ENCODE measurements at places on chromosomes 13 and 19.
A peak's percentile ranks its signal among the peaks of the same experiment; 100 is the strongest.

DNA sequence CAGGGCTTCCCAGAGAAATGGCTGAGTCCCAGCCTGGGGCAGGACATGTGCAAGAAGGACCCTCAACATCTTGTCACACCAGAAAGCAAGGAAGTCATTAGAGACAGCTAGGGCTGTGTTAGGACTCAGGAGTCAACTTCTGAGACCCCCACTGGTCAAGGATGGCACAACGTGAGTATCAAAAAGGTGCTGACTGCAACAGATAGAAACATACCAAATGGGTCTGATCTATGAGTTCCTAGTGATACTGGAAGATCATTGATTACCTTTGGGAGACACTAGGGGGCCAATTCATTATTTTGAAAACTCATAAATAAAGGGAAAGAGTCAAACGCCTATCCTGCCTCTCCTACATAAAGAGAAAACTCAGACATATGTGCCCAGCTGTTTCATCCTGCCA is 73.5 kb upstream of the GJB6 start:
- DNase-seq: no peak

DNA sequence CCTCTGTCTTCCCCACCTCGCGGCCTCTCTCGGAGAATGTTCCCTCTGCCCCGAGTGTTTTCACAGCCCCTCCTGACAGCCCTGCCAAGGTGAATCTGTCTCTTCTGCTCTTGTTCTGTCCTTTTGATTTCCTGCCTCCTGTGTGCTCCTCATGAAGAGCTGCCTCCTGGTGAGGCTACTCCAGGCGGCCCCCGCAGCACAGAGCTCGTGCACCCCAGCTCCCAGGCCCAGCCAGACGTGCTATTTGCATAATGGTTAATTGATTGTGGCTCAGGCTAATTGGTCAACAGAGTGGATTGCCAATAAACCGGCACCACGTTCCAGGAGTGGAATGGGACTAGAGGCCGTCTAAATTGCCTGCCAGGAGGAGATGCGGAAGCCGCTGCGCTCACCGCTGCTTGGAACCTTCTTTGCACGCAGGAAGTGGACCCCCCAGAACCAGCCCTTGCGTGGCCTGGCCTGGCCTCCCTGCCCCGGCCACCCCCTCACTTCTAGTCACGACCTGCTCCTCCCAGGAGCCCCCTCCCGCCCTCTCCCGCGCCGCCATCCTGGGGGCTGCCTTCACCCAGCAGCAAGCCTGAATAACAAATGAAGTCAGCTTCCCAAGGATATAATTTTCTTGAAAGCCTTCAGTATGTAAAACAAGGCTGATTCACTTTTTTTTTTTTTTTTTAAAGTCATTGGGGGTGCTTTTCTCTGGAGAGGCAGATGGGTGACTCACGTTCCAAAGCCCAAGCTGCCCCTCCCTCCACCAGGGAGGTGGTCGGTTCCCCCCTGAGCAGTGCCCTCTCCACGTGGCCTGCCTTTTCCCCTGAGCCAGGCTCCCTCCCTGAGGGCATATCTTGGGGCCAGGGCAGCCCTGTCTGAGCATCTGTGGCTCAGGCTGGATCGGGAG is 144.0 kb downstream of the KDM4B start:
- no peak for DNase-seq

DNA sequence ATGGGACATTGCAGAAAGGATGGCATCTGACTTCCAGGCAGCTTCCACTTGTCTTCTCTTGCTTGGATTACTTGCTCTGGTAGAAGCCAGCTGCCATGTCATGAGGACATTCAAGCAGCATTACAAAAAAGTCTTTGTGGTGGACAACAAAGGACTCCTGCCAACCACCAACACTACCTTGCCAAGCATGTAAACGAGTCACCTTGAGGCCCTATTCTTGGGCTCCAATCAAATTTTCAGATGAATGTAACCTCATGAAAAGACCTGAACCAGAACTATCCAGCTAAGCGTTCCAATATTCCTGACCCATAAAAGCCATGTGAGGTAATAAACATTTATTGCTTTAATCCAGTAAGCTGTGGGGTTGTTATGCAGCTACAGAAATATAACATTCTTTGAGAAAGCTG is 12.5 kb downstream of the PROSER1 start:
- DNase-seq: no peak

DNA sequence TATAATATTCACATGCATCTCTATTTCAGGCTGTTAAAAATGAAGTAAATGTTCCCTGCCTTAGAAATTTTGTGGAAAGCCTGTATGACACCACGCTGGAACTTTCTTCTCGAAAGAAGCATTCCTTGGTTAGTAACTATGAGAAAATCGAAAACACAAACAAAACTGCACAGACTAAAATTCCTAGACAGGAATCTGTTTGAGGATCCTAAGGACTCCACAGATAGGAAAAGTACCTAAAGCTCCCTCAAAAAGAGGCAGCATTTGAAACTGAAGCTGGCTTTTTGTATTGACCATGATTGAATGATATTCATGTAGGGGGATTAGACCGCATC is 103.4 kb downstream of the FRY start:
- DNase-seq: no peak

DNA sequence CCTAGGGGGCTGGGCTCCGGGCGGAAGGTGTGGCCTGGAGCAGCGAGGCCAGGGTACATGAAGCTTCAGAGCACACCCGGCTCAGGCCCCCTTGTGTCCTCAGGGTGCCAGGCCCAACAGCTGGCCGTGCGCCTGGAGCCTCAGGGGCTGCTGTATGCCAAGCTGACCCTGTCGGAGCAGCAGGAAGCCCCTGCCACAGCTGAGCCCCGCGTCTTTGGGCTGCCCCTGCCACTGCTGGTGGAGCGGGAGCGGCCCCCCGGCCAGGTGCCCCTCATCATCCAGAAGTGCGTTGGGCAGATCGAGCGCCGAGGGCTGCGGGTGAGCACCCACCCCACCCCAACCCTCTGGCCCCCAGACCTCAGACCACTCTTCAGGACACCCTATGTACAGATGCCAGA is 3.2 kb downstream of the SYDE1 start:
- no peak for DNase-seq

GRCh38 chr13:27171827-27172494 is 350 bp upstream of the USP12 start:
- DNase-seq: peak; percentile 90

GRCh38 chr13:105474983-105475610 is 1060.4 kb downstream of the EFNB2 start:
- no peak for DNase-seq

GRCh38 chr19:45692187-45693105 is at the start of gene QPCTL:
TSS of gene QPCTL (plus strand) at chr19:45692666. CDS start at chr19:45692704, 38 bp downstream.
- peak; percentile 87 for DNase-seq

- DNase-seq: no peak
Measured at GRCh38 chr13:48424212-48424611, 11.3 kb upstream of the LPAR6 start.

DNA sequence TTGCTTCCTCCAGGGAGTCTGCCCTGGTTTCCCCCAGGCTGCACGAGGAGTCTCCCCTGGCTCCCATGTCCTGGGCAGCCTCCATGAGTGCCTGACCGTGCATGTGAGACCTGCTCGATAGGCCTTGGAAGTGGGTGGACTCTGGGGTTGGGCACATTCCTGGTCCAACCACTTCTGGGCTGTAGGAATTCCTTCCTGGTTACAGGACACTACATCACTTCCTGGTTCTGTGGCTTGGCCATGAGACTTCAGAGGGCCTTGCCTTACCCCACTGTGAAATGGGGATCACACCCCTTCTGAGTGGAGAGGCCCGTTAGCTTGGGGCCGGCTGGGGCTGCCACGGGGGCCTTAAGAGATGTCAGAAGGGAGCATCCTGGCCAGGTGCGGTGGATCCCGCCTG is 4.0 kb upstream of the ZNF628 start:
- no peak for DNase-seq

DNA sequence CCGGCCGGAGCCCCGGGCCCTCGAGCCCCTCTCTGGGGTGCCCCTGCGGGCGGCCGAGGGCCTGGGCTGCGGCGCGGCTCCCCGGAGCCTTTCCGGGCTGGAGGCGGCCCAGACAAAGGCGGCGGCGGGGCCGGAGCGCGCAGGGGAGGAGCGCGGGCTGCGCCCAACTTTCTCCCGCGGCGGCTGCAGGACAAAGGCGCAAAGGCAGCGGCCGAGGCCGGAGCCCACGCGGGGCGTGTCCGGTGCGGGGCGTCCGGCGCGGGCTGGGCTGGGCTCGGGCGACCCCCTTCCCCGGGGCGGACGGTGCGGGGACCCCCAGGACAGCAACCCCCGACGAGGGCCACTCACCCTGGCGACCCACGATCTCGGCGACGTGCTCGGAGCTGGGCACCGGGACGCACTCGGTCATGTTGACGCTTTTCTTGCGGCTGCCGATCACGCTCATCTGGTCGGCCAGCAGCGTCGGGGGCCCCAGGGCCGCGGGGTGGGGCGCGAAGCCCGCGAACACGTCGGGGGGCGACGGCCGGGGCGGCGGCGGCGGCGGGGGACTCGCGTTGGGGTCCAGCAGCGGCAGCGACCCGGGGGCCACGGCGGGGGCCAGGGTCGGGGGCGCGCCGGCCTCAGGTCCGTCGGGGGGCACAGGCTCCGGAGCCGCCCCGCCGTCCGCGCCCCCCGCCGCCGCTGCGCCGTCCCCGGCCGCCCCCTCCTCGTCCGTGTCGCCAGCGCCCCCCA is 843 bp downstream of the MEX3D start:
- no peak for DNase-seq

DNA sequence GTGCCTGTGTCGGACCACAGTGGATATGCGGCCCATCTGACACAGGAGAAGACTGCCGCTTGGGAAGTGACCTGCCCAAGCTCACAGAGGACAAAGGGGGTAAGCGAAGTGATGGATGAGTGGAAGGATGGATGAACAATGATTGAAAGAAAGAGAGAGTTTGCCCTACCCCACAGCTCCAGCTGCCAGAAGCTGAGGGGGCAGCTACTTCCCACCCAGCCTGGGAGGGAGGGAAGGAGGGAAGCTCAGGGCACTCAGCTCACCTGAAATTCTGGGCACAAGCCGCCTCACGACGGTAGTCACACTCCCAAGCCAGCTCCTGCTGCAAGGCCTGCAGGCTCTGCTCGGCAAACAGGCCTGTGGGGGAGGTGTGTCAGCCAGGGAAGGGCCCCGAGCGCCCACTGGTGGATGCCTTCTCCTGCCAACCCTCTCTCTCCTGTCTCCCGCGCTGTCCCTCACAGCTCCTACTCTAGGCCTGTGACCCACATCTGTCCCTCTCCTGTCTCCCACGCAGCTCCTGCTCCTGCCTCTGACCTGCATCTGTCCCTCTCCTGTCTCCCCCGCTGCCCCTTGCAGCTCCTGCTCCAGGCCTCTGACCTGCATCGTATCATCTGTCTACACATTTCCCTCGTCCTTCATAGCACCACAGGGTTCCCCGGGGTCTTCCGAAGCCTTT is 12.0 kb upstream of the NUMBL start:
- DNase-seq: no peak

DNA sequence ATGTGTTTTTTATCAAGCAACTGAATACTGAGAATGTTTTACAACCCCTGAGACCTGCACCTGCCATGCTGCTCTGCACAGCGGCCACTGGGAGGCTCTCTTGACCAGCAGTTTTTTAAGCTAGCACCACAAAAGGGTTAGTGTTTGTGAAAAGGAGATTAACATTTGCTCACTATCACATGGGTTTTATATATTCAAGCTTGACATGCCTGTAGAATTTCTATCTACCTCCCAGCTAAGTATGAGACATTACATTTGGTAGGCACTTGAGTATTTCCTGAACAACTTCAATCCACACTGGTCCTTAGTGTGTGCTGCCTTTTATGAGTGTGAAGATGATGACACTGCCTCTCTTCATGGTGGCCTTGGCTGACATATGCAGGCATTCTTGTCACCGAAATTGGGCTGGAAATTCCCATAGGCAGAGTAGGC is 1238.9 kb downstream of the UQCRFS1 start:
- no peak for DNase-seq

- no peak for DNase-seq
Measured at GRCh38 chr13:85419611-85420010, 379.6 kb downstream of the SLITRK6 start.

DNA sequence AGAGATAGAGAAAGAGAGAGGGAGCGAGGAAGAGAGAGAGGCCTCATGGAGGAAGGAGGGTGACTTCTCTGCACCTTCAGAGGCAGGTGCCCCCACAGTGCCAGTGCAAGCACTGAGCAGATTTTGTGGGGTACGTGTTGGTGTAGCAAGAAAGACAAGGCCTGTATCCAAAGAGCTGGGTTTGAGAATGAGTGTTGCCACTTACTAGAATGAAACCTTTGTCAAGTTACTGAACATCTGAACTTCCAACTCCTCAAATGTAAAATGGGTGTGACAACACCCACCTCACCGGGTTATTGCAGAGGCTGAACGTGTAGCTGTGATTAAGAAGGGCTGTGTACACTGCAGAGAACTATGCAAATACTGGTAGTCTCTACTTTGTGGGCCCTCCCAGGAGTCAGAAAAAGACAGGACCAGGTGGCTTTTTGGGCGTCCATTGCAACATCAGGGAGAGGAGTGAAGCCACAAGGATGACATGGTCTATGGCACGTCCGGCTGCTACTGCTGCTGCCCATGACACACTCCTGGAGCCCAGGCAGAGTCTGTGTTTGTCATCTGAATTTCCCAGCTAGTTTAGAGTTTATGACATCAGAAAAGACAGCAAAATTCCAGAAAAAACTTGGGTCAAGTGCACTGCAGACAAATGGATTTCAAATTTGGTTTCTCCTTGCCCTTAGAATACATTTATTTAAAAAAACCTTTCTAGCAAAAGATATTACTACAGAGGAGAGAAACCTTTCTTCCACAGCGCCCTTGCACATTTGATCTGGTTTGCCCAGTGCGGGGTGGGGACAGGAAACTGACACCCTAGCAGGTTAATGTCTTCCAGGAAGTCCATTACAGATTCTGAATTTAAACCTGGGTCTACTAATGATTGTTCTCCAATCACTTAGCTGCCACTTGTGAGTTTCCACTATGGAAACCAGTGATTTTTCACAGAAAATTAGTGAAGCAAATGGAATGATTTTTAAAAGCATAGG is 54.0 kb upstream of the ATP12A start:
- no peak for DNase-seq

GRCh38 chr13:53129864-53130393 is 101.3 kb downstream of the OLFM4 start:
- no peak for DNase-seq

DNA sequence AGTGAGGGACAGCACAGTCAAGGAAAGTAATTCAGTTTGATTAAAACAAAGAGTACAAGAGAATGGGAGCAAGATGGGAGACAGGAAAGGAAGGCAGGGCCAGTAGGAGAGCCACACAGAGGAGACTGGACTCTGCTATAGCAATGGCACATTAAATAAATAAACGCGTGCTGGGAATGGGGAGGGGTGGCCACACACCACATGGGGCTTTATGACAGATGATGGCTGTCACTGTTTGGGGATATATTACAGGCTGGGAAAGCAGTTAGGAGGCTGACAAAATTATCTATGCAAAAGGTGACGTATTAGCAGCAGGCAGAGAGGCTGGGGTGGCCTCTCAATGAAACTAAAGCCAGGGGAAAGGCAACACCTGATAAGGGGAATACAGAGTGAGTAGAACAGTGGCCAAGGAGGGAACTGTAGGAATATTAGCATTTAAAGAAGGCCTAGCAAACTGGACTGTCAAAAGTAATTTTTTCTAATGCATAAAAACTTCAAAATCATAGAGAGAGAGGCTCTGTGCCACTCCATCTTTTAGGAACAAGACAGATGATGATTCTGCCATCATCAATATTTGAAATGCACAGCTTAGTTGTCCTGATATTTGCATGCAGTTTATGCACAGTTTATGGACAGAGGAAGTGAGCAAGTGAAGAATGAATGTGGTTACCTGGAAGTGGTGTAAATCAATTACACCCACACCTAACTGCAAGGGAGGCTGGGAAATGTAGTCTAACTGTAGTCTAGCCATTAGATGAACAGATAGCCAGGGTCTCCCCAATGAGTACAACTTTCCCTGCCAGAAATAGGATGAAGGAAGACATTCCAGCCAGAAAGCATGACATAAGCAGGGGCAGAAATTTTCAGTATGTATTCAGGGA is 346.5 kb downstream of the FOXO1 start:
- no peak for DNase-seq
